WTC11 (cell line): ENCODE measurements at places on chromosomes 1 and 21.
A peak's percentile ranks its signal among the peaks of the same experiment; 100 is the strongest.

GRCh38 chr1:230310381-230311163 is 115.6 kb downstream of the PGBD5 start:
- H3K27ac ChIP-seq, result no peak overlapping the region; the same call in 1 of the 2 replicates
- no peak overlapping the region for H3K4me3 ChIP-seq
- peaks cover 8% of the 10 kb centered on the region for H3K4me1 ChIP-seq
- peak; percentile 72 for DNase-seq

DNA sequence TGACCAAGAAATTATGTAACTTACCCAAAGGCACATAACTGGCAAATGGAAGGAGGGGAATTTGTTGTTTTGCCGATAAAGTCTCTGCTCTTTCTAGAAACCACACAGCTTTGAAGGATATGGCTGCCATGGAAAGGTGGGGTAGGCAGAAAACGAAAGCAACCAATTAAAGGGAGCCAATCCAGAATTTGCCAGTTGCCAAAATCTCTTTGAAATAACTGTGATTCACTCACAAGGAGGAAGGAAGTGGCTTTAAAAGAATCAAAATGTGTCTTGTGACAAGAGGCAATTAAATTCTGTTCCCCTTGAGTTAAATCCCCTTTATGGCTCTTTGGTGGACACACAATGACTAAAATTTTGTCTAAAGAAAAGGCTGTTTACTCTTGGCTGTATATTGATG is 61.2 kb upstream of the CCDC190 start:
- no peaks in the 10 kb centered on the region for H3K36me3 ChIP-seq
- H3K4me3 ChIP-seq, result no peak overlapping the region
- no peak for DNase-seq
- H3K4me1 ChIP-seq, result 0 out of 2 replicates have a peak, but pooled peaks cover 2% of the 10 kb centered on the region
- H3K27me3 ChIP-seq, result no peaks in the 10 kb centered on the region; the same call in 1 of the 2 replicates

DNA sequence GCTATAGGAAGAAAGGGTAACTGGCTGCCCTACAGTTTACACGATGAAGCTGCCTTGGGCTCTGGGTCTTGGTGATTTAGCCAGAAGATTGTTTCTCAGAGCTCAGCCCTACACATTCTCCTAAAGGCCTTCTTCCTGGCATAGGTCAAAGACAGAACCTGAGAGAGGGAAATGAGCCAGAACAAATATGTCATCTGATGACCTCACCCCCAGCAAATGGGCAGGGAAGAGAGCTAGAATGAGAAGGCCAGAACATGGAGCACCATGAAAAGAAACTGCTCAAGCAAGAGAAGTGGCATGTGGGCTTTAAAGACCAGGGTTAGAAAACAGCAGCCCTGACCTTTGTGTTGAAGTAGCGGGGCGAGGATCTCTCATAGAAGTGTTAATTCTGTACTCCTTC is 5.5 kb upstream of the ILDR2 start:
- H3K4me3 ChIP-seq, result no peak overlapping the region
- H3K36me3 ChIP-seq, result no peaks in the 10 kb centered on the region
- peaks cover 2% of the 10 kb centered on the region; the same call in 1 of the 2 replicates for H3K4me1 ChIP-seq
- no peak for DNase-seq
- peaks cover 46% of the 10 kb centered on the region for H3K27me3 ChIP-seq

GRCh38 chr1:169586067-169586394 is 250 bp downstream of the F5 start:
- no peak overlapping the region for H3K27ac ChIP-seq
- H3K27me3 ChIP-seq, result peaks cover 4% of the 10 kb centered on the region; the same call in 1 of the 2 replicates
- peak overlapping the region; percentile 48; the same call in 1 of the 2 replicates for H3K4me3 ChIP-seq
- peaks cover 6% of the 10 kb centered on the region; the same call in 1 of the 2 replicates for H3K4me1 ChIP-seq
- H3K36me3 ChIP-seq, result no peaks in the 10 kb centered on the region

GRCh38 chr1:117599286-117600221 is 6.3 kb upstream of the TENT5C start:
- H3K36me3 ChIP-seq, result no peaks in the 10 kb centered on the region
- H3K27ac ChIP-seq, result no peak overlapping the region
- peaks cover 21% of the 10 kb centered on the region for H3K27me3 ChIP-seq
- H3K4me3 ChIP-seq, result no peak overlapping the region
- peaks cover 4% of the 10 kb centered on the region for H3K4me1 ChIP-seq

- peaks cover 32% of the 10 kb centered on the region for H3K4me1 ChIP-seq
- DNase-seq, result no peak
- peak overlapping the region; percentile 92 for H3K4me3 ChIP-seq
Measured at GRCh38 chr1:99851850-99852454, 1.8 kb downstream of the AGL start.

- H3K27me3 ChIP-seq, result no peaks in the 10 kb centered on the region
- H3K4me3 ChIP-seq, result no peak overlapping the region
- H3K27ac ChIP-seq, result no peak overlapping the region
- H3K36me3 ChIP-seq, result peaks cover 2% of the 10 kb centered on the region
- no peak for DNase-seq
- no peaks in the 10 kb centered on the region for H3K4me1 ChIP-seq
Measured at GRCh38 chr21:38841472-38841871, 35.7 kb downstream of the ETS2 start.

- no peak for DNase-seq
- H3K27ac ChIP-seq, result peak overlapping the region; percentile 93
- H3K27me3 ChIP-seq, result no peaks in the 10 kb centered on the region
- H3K4me1 ChIP-seq, result peaks cover 24% of the 10 kb centered on the region
- H3K36me3 ChIP-seq, result no peaks in the 10 kb centered on the region
- H3K4me3 ChIP-seq, result peak overlapping the region; percentile 88
Measured at GRCh38 chr1:205211839-205212536, 486 bp upstream of the DSTYK start.

GRCh38 chr21:26138615-26139257 is 31.8 kb downstream of the APP start:
- no peak overlapping the region for H3K4me3 ChIP-seq
- no peak overlapping the region; the same call in 1 of the 2 replicates for H3K27ac ChIP-seq
- no peaks in the 10 kb centered on the region for H3K27me3 ChIP-seq
- H3K36me3 ChIP-seq, result peaks cover 18% of the 10 kb centered on the region
- peaks cover 88% of the 10 kb centered on the region for H3K4me1 ChIP-seq
- no peak for DNase-seq

DNA sequence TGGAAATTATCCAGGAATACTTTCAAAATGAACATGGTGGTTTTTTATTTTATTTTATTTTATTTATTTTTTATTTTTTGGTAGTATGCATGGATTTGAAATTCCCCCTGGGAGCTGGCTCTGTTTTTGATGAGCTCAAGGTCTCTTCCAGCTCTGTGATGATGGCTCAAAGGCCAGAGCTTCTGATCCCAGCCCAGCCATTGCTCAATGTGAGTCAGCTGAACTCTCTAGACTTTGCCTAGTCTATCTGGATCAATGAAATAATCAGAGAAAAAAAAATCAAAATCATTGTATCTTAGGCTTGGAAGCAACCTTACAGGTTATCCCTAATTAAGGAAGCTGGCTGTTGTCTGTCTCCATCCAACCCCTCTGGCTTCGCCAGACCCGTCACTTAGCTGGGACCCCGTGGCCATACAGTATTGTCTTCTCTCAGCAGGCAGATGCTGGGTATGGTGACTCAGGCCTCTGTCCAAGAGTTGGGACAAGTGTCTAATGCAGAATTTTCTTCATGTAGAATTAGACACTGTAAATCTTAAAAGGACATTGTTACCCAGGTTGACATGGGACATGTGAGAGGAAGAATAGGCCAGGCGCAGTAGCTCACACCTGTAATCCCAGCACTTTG is 90.2 kb upstream of the LPGAT1 start:
- H3K4me3 ChIP-seq, result no peak overlapping the region
- peaks cover 3% of the 10 kb centered on the region; the same call in 1 of the 2 replicates for H3K27me3 ChIP-seq
- DNase-seq, result no peak
- H3K4me1 ChIP-seq, result peaks cover 16% of the 10 kb centered on the region
- H3K36me3 ChIP-seq, result no peaks in the 10 kb centered on the region

GRCh38 chr1:45356186-45356585 is 15.9 kb upstream of the MUTYH start:
- no peak overlapping the region for H3K4me3 ChIP-seq
- H3K27ac ChIP-seq, result 0 out of 2 replicates have a peak overlapping the region, but pooled peaks have one; percentile 8
- no peaks in the 10 kb centered on the region for H3K27me3 ChIP-seq
- no peaks in the 10 kb centered on the region for H3K36me3 ChIP-seq

DNA sequence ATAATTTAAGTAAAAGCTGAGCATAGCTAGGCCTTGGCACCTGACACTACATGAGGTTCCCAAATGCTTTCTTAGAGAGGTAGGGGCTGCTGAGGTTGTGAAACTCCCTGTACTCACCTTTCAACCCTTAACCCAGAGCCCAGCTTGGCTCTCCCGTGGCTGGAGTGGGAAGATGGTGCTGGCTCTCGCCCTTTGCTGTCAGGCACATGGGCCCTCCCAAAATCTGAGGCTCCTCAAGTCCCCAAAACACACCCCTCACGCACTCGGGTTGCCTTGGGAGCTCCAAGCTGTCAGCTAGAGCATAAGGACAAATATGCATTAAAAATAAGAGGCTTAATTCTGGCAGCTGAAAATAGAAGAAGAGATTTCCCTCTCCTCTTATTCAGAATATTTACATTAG is 46.7 kb upstream of the PLPPR4 start:
- peaks cover 11% of the 10 kb centered on the region for H3K4me1 ChIP-seq
- no peaks in the 10 kb centered on the region; the same call in 1 of the 2 replicates for H3K36me3 ChIP-seq
- H3K27me3 ChIP-seq, result peaks cover 55% of the 10 kb centered on the region
- no peak overlapping the region for H3K27ac ChIP-seq
- peak; percentile 27 for DNase-seq
- H3K4me3 ChIP-seq, result no peak overlapping the region

DNA sequence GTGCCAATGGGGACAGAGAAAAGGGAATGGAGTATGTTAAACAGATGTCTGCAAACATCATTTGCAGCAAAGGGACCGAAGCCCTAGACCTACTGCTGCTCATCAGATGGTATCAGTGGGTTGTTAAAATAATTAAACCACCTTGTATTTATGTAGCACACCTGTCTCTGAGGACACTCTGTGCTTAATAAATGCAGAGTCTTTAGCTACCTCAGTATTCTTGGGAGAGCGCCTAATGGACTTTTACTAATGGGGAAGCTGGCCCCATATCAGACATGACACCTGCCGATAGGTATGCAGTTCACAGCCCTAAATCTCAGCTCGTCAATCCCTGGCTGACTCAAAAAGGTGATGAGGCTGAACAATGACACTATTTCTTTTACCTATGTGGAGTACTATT is 54.4 kb downstream of the SYT6 start:
- no peak for DNase-seq
- H3K4me1 ChIP-seq, result peaks cover 24% of the 10 kb centered on the region
- no peaks in the 10 kb centered on the region for H3K27me3 ChIP-seq
- no peak overlapping the region; the same call in 1 of the 2 replicates for H3K27ac ChIP-seq
- H3K36me3 ChIP-seq, result peaks cover 93% of the 10 kb centered on the region

GRCh38 chr1:182643699-182644098 is 39.5 kb upstream of the RGS16 start:
- H3K27ac ChIP-seq, result peak overlapping the region; percentile 47; the same call in 1 of the 2 replicates
- no peaks in the 10 kb centered on the region for H3K4me1 ChIP-seq
- H3K4me3 ChIP-seq, result no peak overlapping the region
- no peak for DNase-seq
- no peaks in the 10 kb centered on the region; the same call in 1 of the 2 replicates for H3K27me3 ChIP-seq

DNA sequence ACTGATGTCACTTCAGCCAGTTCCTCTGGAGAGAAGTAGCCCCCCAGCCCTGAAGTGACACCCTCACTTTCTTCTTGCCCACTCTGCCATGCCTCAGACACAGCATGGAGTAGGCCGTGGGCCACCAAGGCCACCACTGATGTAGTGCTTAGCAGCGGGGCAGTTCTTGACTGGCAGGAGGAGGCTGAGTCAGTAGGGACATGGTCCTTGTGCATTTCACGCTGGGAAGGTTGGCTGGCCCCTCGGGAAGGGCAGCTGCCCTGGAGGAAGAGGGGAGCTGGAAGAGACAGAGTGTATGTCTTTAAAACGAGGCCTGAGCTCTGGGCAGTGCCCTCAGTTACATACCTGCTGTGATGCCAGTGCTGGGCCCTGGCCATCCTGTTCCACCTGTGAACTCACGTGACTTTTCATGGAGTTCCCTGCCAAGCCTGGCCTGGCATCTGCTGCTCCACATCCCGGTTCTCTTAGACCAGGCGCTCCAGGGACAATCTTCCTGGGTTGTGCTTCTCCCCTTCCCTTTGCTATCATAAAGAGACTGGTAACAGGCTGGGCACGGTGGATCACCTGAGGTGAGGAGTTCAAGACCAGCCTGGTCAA is 158.6 kb upstream of the TMEM51 start:
- DNase-seq, result no peak
- no peak overlapping the region for H3K27ac ChIP-seq
- H3K27me3 ChIP-seq, result no peaks in the 10 kb centered on the region
- H3K36me3 ChIP-seq, result no peaks in the 10 kb centered on the region
